Posterior vena cava (tissue), 2 donors: ENCODE measurements at places on chromosomes 2 and 18. TPM values are rescaled to one million over a fixed set of nuclear protein-coding genes. Genes with fewer than 3 reads are reported as not detected.

DNA sequence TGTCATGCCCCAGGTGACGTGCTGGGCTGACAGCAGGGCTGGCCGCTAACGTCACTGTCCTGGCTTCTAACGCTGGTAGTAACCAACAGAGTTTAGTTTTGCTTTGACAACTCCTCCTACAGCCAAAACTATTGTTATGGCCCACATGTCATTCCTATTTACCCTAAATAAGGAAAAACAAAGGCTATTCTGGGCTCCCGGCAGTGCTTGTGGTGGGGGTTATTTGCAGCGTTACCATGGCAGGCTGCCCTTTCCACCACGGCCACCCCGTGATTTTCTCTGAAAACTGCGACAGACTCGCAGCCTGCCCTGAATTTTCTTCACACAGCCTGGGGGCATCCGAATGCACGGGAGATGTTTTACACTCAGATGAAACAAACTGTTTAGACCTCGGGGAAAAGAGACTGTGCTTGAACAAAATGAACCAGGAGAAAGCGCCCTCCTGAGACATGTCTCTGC, 115.2 kb downstream of the FAM210A start:
- DNase-seq: peak; percentile 90

GRCh38 chr2:50116096-50117010, 915.6 kb downstream of the NRXN1 start:
- no peak for DNase-seq

GRCh38 chr2:56169521-56169920, 14.3 kb upstream of the CCDC85A start:
- no peak for DNase-seq

DNA sequence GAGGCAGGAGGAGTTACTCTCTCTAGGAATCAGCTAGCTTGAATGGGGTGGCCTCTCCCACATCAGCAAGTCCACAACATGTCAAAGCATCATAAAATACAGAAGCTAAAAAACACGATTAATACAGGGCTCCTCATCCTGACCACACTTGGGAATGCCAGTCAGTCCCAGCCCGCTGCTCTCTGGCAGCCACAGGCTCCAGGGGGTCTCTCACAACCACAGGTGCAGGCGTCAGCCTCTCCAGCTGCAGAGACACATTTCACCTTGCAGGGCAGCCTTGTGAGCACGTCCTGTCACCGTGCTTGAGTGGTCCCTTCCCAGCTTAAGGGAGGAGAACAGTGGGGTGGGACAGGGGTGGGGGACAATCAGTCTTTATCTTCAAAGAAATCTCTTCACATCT, 137.4 kb upstream of the SH3BP4 start:
- DNase-seq: no peak

DNA sequence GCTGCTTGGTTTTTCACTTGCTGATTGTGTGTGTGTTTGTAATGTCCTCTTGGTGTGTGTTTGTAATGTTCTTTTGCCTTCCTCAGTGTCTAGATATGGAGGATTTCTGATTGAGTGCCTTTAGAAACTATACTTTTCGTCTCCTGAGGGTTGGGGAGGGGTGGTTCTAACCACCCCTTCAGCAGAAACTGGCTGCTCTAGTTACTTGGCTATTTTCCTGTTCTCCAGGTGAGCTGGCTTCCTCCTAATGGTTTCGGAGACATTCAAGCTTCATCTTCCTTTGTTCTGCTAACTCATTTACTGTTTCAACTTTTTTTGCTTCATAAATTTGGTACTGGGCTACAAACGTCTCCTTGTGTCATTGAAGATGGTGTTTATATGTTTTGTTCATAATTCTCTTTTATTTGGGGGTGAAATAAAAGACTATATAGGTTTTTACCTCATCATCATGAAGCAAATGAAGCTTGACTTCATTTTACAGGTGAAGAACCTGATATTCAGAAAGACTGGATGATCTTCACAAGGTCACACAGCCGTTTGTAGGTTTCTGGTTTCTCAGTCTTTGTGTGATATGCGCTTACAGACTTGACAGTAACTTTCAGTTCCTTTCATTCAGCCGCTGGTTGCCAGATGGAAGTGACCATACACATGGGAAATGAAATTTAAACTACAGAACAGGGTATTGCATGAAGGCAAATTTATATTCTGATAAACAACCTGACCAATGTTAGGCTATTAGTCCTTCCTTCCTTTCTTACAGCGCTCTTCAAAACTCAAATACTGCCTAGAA, 238.5 kb downstream of the GALR1 start:
- DNase-seq: no peak

- DNase-seq: no peak
Measured at GRCh38 chr2:68418419-68418818, 48.7 kb downstream of the FBXO48 start.

DNA sequence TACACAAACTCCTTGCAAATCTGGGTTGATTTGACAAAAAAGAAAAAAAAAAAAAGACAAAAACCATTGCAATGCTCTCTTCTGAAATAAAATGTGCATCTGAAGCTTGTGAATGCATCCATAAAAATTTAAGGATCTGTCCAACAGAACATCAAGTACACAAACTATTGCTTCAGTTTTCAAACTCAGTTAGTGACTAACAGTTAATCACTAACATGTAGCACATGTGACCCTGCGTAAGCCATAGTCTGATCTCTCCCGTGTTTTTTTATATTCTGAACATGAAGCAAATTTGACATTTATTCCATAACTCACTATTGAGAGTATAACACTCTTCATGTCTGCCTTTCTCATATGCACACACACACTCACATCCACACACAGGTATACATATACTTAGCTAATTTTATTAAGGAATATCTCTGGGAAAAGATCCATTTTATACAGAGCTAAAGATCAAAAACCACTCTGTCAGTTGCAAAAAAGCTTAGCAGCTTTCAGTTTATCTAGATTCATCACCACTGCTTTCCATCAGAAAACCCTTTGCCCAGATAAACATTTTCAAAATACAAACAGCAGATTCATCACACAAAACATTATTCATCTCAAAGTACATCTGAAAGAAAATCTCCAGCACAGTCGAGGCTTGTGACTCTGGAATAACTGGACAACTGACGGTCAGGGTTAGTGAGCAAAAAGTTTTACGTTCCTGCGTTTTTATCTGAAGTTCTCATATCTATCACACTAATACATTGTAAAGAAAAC, 1000.4 kb upstream of the ACVR2A start:
- no peak for DNase-seq

DNA sequence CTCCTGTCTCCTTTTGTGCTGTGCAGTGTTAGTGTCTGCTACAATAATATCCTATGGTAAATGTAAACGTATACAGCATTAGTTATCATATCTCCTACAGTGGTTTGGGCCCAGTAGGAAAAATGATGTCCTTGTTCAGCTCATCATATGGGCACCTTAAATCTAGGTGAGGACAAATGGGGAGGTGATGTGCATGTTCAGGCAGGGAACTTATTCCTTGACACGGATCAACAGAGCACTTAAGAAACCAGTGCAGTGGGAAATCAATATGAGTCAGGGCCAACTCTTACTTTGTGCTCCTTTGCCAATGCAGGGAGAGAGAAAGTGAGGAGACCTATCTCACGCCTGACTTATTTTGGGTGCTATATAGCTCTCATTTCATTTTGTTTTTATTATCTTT, 76.4 kb downstream of the KLHL14 start:
- no peak for DNase-seq

DSG1 gene
- total RNA-seq: not detected

IL18R1 gene
- total RNA-seq: 5.1 TPM

KHK gene
- total RNA-seq: 5.7 TPM

MGAT5 gene
- 42.8 TPM for total RNA-seq

SLC8A1 gene
- 121 TPM for total RNA-seq
